ENCODE measurements at places on chromosomes 2 and 18.

DNA sequence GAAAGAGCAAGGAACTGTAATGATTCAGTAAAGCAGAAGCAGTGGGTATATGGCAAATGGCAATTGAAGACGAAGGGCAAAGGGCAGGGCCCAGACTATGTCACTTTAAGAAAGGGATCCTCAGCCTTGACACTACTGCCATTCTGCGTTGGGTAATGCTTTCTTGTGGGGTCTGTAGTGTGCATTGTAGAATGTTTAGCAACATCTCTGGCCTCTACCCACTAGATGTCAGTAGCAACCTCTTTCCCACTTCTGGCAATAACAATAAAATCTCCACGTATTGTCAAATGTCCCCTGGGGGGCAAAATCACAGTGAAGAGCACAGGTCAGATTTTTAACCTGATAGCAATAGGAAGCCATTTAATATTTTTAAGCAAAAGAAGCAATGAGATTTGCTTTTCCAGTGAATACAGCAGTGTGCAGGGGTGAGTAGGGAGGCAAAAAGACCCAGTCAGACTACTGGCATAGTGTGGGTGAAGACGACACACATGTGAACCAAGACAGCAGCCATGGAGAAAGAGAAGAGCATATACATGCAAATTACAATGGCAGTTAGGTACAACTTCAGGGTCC is 209.5 kb downstream of the DYM start:
- H3K27ac ChIP-seq, result no peak overlapping the region
- H3K4me3 ChIP-seq, result no peak overlapping the region
- no peaks in the 10 kb centered on the region for H3K27me3 ChIP-seq
- H3K36me3 ChIP-seq, result peaks cover 9% of the 10 kb centered on the region

DNA sequence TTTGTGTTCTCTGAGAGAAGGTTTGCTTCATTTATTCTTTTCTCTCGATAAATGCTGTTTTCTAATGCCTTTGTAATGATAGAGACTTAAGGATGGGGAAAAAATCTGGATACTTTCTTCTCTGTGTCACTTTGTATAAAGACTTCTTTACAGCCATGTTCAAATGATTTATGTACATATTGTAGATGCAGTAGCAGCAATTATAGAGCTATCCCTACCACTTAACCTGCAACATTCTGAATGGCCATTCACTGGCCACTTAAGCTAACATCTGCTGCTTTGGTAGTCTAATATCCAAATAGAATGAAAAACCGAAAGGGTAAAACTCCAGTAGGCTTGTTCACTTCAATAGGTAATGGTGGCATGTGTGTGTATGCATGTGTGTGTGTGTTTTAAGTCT is 97.8 kb downstream of the CSRNP3 start:
- no peak overlapping the region for H3K4me3 ChIP-seq
- H3K36me3 ChIP-seq, result no peaks in the 10 kb centered on the region
- H3K4me1 ChIP-seq, result no peaks in the 10 kb centered on the region

DNA sequence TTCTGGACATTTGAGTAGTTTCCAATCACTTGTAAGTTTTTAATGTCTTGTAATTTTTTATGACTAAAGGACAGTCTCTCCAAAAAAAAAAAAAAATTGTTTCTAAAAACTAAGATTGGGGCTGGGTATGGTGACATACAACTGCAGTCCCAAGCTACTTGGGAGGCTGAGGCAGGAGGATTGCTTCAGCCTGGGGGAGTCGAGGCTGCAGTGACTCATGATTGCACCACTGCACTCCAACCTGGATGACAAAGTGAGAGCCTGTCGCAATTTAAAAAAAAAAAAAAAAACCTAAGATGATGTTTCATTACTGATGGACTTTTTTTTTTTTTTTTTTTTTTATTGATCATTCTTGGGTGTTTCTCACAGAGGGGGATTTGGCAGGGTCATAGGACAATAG is 34.4 kb upstream of the PKDCC start:
- no peak overlapping the region for H3K27ac ChIP-seq
- no peaks in the 10 kb centered on the region for H3K36me3 ChIP-seq
- no peak for DNase-seq
- H3K4me1 ChIP-seq, result no peaks in the 10 kb centered on the region
- no peaks in the 10 kb centered on the region for H3K27me3 ChIP-seq

GRCh38 chr2:3194828-3195227 is 182.8 kb downstream of the EIPR1 start:
- no peaks in the 10 kb centered on the region for H3K27me3 ChIP-seq
- H3K4me1 ChIP-seq, result no peaks in the 10 kb centered on the region
- no peak overlapping the region for H3K27ac ChIP-seq
- no peak for DNase-seq
- H3K4me3 ChIP-seq, result no peak overlapping the region
- H3K36me3 ChIP-seq, result peaks cover 43% of the 10 kb centered on the region

DNA sequence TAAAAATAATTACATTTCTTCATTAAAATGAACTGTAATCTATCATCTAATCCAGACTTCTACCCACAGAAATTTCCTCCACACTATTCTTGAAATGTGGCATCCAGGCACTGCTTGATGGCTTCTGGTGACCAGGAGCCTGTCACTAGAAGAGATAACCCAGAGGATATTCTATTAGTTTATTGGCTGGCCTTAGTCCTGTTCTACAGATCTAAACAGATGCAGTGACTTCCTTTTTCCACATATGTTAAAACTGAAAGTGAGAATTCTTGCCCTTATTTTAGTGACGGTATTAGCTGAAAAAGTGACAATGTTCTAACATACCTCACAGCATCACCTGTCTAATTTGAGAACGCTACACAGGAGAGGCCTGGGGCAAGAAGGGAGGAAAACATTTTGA is 775.4 kb downstream of the TSN start:
- H3K4me3 ChIP-seq, result no peak overlapping the region
- no peak overlapping the region for H3K27ac ChIP-seq
- no peaks in the 10 kb centered on the region for H3K4me1 ChIP-seq
- no peak for DNase-seq

Measured in large intestine (tissue), 12 donors.